Smooth muscle cell of bladder (primary cell): ENCODE measurements at places on chromosomes 12 and 14. TPM values are rescaled to one million over a fixed set of nuclear protein-coding genes. Genes with fewer than 3 reads are reported as not detected.

The SSTR1 gene
- 3.0 and 5.2 TPM in 2 replicates for total RNA-seq

The SLC17A8 gene
- total RNA-seq, result not detected in 2 replicates

The TTC9 gene
- under 0.01 TPM in 2 replicates for total RNA-seq

The LHX5 gene
- not detected in 2 replicates for total RNA-seq

The KCNC2 gene
- total RNA-seq, result not detected in 2 replicates

The GLIPR1 gene
- total RNA-seq, result 41.4 and 45.5 TPM in 2 replicates

The ESRRB gene
- total RNA-seq, result not detected in 2 replicates

The DBX2 gene
- not detected in 2 replicates for total RNA-seq

The IL22 gene
- not detected in 2 replicates for total RNA-seq
